Right renal pelvis (tissue), 4 donors: ENCODE measurements at places on chromosomes 11 and 22.

DNA sequence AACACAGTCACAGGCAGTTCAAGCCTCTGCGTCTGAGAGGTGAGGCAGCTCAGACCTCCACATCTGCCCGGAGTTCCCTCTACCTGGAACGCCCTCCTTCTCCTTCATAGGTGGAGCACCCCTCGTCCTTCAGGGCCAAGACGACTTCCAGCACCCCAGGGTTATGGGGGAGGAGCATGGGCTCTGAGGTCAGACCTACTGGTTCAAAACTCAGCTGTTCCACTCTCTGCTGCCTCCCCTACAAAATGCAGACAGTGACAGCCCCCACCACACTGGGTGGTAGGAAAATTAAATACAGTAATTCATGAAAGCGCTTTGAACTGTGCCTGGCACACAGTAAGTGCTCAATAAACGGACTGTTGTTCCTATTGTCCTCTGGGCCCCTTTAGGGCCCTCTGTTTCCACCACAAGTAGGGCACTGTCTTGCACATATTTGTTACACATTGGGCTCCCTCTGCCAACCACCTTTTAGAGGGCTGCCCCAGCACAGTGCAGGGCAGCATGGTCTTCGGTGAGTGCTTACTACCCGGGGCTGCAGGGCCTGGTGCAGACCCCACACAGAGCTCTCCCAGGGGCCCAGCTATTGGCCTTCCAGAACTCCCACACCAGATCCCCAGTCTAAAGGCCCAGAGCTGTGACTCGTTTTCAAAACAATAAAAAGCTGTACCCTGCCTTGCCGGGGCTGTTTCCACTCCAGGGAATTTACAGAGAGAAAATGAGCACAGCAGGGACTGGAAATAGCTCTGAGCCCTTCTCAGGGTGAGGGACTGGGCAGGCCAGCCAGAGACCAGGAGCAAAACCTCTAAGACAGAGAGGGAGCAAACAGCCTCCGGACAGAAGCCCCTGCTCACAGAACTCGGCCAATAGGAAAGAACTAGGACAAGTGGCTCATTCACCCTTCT lies 2.5 kb downstream of the TMEM184B start:
- no peak for DNase-seq

DNA sequence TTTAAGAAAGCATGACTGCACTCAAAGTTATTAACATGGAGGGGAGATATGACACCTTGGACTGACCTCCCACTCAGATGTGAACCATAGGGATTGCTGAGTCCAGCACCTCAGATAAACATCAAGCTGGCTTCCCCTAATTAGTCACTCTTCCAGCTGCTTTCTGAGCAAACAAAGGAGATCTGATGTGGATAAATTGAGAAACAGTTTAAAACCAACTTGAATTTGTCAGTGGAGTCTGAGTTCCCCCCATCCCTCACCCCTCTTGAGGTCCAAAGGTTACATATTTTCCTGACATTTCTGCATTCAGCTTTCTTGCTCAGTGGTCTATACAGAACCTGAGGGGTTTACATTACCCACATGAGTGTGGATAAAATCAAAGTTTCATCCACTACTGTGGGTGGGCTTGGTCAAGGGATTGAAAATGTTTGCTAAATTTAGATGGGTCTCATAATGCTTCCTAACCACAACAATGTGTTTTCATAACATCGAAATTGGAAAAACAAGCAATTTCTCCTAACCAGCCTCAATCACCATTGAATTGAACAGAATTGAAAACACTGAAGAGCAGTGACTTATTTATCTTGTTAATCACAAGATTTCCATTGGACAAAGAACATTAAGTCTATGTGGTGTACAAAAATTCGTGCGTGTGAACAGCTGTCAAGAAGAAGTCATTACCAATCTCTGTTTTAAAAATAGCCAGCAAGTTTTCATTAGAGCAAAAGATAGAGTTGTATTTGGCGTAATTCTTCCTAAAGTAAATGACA lies 292.3 kb downstream of the METTL15 start:
- no peak for DNase-seq

- DNase-seq, result no peak
These were observed 1.8 kb downstream of the FJX1 start for GRCh38 chr11:35619855-35620640.

DNA sequence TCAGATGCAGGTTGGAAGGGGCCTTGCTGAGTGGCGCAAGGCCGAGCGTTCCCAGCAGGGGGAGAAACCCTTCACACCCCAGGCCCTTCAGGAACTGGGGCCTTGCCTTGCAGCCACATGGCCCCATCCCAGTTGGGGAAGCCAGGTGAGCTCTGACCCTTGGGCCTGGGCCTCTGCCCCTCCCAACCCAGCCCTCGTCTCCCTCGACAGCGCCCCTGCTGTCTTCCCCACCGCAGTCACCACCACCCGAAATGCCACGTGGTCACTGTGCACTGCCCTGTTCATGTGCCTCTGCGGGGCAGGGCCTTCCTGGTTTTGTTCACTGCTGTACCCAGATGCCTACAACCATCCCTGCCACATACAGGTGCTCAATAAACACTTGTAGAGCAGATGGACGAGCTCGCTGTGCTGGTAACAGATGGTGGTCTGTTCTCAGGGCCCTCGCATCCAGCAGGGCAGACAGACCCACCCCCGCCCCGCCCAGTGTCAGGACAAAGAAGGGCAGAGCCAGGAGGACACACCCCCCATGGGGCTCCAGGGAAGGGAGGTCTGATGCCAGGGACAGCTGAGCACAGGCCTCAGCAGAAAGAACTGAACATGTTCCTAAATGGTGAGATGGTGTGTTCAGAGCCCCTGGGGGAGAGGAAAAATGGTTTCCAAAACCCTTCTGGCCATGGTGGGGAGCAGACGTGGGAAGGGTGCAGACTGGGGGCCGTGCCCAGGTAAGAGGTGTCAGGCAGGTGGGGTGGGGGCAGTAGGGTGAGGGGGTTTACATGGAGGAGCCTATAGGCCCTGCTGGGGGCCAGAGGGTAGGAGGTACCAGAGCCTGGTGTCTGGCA lies 3.7 kb downstream of the POLR2L start:
- no peak for DNase-seq

- no peak for DNase-seq
These were observed 45.8 kb upstream of the SLN start for GRCh38 chr11:107757661-107758060.

- no peak for DNase-seq
These were observed 125.7 kb downstream of the KCNQ1OT1 start for GRCh38 chr11:2574043-2574552.

DNA sequence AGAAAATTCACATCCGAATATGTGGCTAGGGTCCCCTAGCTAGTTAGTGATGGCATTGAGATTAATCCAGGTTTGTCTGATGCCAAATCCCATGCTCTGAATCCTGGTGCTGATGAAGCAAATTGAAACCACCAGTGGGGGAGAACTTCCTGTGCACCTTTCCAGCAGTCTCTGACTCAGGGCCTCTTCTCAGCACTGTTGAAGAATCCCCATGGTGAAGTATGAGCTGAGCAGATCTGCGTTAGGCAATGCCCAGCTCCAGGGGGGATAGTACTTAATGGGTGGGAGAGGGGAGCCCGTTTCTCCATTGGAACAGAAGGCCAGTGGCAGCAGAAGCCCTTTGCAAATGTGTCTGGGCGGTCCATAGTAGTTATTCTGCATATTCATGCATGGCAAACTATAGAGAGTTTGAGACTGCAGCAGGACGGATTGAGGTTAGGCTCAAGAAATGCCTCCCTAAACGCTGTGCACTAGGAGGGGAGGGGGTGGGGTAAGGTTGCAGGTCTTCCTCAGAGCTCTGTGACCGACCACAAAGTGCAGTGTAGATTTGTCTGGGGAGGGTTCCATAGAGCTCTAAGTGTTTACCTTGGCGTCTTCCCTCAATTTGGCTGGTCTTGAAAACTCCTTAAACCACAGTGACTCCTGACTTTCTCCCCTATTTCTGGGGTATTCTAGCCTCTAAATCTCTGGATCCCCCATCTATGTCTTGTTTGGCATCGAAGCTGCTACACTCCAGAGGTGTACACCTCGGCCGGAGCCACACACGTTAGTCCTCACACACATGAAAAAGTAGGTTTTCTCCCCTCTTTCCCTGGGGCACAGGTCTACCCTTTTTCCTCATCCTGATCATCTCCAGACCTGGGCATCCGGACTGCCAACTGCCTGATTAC lies 4.8 kb downstream of the POU2F3 start:
- DNase-seq, result no peak
